ENCODE measurements at places on chromosomes 3 and 15. TPM values are rescaled to one million over a fixed set of nuclear protein-coding genes. Genes with fewer than 3 reads are reported as not detected.

Gene CYP8B1
- total RNA-seq, result not detected

Gene GNL3
- total RNA-seq, result 371 TPM

DNA sequence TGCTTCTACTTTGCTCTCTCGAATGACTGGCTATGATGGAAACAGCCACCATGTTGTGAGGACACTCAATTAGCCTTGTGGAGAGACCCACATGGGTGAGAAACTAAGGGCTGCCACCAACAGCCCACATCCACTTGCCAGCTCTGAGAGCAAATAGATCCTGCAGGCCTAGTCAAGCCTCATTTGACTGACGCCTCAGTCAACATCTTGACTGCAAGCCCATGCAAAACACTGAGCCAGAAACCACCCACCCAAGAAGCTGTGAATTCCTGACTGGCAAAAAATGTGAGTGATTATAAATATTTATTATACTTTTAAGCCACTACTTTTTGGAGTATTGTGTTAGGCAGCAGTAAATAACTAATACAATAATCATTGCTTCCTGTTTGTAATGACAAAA lies 58.4 kb downstream of the NOX5 start:
- DNase-seq, result no peak

- no peak for DNase-seq
Measured at GRCh38 chr3:86995537-86995936, 4.6 kb upstream of the VGLL3 start.

DNA sequence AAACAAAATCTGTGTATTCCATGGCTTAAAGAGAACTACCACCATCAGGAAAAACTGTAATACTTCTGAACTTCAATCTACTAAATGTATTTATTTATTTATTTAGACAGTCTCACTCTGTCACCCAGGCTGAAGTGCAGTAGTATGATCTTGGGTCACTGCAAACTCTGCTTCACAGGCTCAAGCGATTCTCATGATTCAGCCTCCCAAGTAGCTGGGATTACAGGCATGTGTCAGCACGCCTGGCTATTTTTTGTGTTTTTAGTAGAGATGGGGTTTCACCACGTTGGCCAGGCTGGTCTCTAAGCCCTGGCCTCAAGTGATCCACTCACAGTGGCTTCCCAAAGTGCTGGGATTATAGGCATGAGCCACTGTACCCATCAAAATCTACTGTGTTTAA lies 202.3 kb upstream of the POU1F1 start:
- no peak for DNase-seq

- DNase-seq, result no peak
Measured at GRCh38 chr15:80693682-80694610, 1.2 kb upstream of the ABHD17C start.

DNA sequence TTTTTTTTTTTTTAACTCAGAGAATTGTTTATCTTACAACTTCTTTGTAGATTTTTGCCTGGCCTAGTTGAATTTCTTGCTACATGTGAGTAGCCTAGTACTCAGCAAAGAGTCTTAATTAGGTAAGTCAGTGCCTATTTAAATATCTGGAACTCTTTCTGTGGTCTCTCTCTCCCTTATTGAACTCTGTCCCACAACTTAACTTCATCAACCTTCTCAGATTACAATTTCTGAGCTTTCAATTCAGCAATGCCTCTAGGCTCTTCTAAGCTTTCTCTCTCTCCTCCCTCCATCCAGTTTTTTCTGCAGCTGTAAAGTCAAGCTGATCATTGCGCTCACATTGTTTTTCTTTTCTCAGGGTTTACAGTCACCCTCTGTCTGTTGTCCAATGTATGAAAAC lies 517.6 kb upstream of the ROBO1 start:
- no peak for DNase-seq

- no peak for DNase-seq
Measured at GRCh38 chr3:99809565-99809964, 8.1 kb upstream of the CMSS1 start.

DNA sequence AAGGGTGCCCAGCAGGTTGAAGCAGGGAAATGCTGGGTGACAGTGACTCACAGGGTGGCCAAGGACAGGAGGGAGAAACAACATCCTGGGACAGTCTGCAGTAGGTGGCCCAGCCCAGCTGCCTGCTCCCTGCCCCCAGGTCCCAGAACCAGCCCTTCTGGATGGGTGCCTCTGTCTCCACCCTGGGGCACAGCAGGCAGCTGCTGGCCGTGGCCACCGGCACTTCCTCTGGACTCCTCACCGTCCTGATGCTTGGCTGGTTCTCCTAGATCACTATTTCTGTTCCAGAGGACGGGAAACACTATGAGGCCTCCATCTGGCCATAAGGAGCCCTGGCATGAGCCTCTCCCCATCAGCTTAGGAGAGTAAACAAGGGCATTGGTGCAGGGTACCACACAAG lies 258.9 kb downstream of the XXYLT1 start:
- DNase-seq, result no peak

DNA sequence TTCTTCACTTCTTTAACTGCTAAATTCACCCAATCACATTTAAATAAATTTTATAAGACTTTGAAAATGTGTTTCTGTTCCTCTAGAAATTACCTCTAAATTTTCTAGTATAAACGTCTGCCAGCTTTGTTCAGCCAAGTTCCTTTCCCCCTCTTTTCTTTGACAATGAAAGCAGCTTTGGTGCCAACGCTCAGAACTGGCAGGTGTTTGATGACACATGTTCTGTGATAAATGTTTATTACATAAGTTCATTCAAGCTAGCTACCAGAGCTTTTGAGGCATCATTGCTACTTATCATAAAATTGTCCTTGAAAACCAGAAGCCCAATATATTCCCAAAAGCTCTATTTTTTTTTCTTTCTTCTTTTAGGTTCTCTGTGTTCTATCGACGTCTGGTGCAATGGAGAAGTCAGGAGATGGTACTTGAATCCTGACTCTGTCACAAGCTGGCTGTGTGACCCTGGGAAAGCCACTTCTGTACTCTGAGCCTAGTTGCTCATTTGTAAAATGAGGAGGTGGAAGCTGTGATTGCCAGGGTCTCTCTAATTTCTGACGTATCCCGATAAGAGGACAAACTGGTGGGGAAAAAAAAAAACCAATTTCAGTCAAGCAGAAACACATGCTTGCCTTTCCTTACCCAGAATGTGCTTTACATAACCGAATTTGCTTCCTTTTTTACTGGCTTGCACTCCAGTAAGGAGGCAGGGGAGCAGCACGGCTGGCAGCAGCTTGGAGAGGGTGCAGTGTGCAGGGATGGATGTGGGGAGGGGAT lies 187.1 kb upstream of the LPP start:
- no peak for DNase-seq

All from omental fat pad (tissue), 4 donors.